Naive thymus-derived CD8-positive, alpha-beta T cell (primary cell): ENCODE measurements at places on chromosomes 6 and 20. TPM values are rescaled to one million over a fixed set of nuclear protein-coding genes. Genes with fewer than 3 reads are reported as not detected.

BPIFB4 gene
- total RNA-seq: not detected

ACSS2 gene
- total RNA-seq: 27.2 TPM

SIRPA gene
- 0.86 TPM for total RNA-seq

SAMD10 gene
- total RNA-seq: 9.3 TPM

DIDO1 gene
- 125 TPM for total RNA-seq

HCRTR2 gene
- not detected for total RNA-seq

ELOVL2 gene
- not detected for total RNA-seq

FILIP1 gene
- total RNA-seq: not detected

PRKN gene
- total RNA-seq: 3.5 TPM

CMTR1 gene
- total RNA-seq: 66.8 TPM

ENPP3 gene
- 0.44 TPM for total RNA-seq

GRCh38 chr6:16318953-16319720 lies 80.8 kb downstream of the GMPR start:
- no peak for DNase-seq

DNA sequence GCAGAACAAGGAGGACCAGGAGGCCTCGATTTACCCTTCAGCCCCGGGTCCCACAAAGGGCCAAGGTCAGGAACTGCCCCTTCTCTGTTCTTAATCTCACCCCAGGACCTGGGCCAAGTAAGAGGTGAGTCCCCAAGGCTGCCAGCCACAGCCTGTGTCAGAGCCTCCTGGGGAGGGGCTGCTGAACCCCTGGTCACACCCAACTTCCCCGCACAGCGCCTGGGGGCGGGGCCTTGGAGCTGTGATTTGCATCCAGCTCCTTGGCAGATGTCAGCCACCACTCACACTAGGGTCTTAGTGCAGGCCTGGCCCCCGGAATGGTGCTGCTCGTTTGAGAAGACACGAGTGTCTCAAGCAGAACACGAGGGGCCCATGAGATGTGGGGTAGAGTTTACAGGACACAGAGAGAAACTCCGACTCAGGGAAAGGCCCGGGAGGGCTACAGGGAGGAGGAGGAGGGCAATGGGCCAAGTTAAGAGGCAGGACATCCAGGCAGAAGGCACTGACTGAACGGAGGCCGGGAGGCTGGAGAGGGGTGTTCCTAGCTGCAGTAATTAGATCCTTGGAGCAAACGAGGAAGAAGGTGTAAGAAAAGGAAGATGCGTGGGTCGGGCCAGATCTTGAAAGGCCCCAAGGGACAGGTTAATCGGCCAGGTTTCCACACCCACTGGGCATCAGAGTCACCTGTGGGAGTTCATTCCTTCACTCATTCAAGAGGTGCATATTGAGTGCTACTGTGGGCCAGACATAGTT lies 26.9 kb downstream of the ZBP1 start:
- DNase-seq: no peak

DNA sequence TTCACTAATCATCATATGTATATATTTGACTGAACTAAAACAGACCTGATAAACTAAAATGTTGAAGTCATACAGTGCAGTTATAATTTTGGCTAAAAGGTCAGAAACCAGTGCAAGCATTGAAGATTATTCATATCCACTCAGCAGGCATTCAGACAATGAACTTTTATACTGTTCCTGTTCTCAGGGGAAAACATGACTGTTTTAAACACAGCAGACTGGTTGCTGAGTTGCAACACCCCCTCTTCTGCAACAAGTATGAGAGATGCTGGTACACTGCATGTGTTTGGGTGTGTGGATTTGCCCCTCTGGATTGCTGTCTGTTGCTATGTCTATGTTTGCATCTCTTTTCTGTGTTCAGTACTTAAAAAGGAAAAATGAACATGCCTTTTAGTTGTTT lies 206.8 kb downstream of the EYA4 start:
- no peak for DNase-seq

DNA sequence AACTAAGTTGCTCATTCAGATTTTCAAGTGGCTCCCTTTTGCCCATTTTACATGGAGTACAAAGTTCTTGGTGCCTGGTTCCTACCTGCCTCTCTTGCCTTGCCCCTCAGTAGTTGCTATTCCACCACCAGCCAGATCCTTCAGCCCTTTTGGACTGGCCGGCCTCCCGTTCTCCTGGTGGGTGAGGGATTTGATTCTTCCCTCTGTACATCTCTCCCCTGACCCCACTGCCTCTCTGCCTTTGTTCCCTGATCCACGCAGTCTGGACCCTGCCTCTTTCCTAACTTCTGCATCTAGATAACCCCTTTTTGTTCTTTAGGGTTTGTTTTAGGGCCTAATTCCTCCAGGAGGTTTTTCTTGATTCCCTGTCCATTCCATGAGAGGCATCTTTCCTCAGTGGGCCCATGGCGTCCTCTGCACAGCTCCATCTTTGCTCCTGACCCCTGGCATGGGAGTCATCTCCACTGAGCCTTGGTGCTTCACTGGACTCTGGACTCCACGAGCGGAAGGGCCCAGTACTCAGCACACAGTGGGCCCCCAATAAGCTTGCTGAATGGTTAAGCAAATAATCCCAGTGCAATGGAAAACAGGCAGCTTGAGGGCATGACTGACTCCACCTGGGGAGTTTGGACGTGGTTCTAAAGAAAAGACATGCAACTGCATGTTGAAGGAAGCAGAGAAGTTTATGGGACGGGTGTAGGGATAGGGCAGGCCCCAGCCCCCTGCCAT lies 309.3 kb upstream of the SUPT3H start:
- DNase-seq: no peak

- DNase-seq: no peak
Measured at GRCh38 chr6:83872386-83873118, 13.1 kb downstream of the CYB5R4 start.

- DNase-seq: no peak
Measured at GRCh38 chr6:138011413-138011812, 95.8 kb downstream of the PERP start.

- no peak for DNase-seq
Measured at GRCh38 chr6:55034752-55035151, 139.6 kb upstream of the HCRTR2 start.

DNA sequence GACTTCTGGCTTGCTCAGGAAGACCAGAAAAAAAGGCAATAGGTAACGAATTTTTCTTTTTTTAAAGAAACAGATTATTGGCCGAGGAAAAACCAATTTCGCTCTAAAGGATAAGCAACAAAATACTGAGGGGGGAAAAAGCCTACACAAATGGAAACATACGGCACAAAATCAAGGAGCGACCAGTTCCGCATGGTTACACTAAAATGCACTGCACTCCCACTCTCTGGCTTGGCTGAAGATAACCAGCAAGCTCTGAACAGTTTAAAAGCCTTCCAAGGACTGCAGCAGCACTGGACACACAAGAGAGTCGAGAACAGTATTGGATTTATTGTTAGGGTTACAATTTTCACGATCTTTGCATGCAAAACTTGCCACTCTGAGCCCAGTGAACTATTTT lies 881 bp upstream of the MAP7 start:
- DNase-seq: no peak

- DNase-seq: no peak
Measured at GRCh38 chr6:136035378-136036070, 184.0 kb downstream of the PDE7B start.

DNA sequence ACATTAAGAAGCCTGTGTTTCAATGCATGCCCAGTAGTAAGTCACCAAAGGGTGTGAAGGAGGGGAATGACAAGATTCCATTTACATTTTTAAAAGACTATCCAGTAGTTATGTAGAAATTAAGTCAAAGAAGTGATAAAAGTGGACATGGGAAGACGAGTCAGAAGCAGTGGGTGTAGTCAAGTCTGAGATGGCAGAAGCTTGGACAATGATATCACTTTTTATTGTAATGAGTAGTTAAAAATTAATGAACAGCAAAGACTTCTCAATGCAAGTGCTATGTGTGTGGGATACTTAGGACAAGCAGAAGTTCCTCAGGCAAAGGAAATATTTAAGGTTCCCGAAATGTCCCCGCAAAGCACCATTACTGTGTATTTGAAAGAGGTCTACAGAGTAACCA lies 156.0 kb downstream of the DST start:
- no peak for DNase-seq
